ENCODE measurements at places on chromosomes 12 and 14.

DNA sequence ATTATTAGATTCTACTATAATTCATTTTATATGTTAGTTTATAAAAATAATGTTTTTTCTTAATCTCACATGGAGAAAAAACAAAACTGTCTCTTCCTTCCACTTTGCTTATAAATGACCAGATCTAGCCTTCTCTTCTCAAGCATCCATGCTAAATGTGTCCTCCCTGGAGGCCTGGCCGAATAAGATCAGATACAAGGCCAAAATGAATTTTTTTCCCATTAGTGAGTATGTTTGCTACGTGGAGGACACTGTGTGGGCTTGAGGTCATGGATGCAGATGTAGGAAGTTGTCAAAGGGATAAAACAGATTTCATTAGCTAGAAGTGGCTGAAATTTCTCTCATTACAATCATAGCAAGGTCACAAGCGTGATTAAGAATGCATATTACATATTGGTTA is 1244.9 kb upstream of the SEL1L start:
- no peak for DNase-seq

DNA sequence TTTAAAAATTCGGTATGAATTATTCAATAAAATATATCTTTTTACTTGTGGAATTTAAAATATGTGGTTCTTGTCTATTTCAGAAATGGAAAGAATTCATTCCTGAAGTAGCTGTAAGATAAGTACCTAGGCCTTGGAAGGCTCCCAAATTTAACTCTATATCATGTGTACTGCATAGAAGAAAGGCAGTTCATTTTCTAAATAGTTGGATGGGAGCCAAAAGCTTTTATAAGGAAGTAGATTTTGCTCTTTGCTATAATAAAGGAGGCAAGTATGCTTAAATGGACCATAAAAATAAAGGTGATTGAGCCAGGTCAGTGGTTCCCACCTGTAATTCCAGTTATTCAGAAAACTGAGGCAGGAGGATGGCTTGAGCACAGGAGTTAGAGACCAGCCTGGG is 187.5 kb downstream of the ATXN7L3B start:
- no peak for DNase-seq

GRCh38 chr12:49331380-49332222 is 5.4 kb downstream of the C1QL4 start:
- DNase-seq: no peak

GRCh38 chr14:77186911-77187648 is 5.5 kb downstream of the TMEM63C start:
- DNase-seq: no peak
